Activated T-cell treated with anti-CD3 and anti-CD28 coated beads for 24 hours (primary cell): ENCODE measurements at places on chromosomes 6 and 20.

- no peak for DNase-seq
Measured at GRCh38 chr6:71168233-71168765, 120.3 kb upstream of the OGFRL1 start.

GRCh38 chr20:12827816-12828385 lies 180.9 kb upstream of the SPTLC3 start:
- no peak for DNase-seq

GRCh38 chr20:33275871-33276270 lies 7.1 kb upstream of the BPIFB1 start:
- no peak for DNase-seq

DNA sequence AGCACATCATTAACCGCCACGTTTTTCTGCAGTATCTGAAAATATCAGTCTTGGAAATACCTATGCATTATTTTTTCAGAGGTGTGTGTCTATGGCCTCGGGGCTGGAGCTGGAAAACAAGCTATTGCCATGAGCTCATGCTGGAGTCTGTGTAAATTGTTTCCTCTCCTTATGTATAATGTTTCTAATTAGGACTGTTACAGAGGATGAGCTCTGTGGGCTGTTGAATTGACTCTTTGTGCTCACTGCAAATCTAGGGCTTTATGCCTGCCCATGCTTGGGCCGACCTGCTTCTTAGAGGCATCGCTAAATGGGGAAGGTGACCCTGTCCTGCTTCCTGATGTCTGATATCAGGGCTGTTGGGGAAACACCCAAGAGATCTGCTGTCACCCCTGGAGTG lies 80.8 kb upstream of the SLC22A16 start:
- DNase-seq = no peak

- no peak for DNase-seq
Measured at GRCh38 chr6:100946021-100946540, 65.0 kb upstream of the ASCC3 start.

GRCh38 chr6:26339612-26340011 lies 25.4 kb upstream of the BTN3A2 start:
- DNase-seq = no peak

GRCh38 chr20:35743693-35744491 lies 1.8 kb upstream of the RBM39 start:
- no peak for DNase-seq

- no peak for DNase-seq
Measured at GRCh38 chr6:93684339-93684738, 265.0 kb upstream of the EPHA7 start.

- DNase-seq = no peak
Measured at GRCh38 chr20:63402181-63402859, 41.2 kb upstream of the CHRNA4 start.

- no peak for DNase-seq
Measured at GRCh38 chr6:119285908-119286625, 63.5 kb downstream of the MAN1A1 start.

DNA sequence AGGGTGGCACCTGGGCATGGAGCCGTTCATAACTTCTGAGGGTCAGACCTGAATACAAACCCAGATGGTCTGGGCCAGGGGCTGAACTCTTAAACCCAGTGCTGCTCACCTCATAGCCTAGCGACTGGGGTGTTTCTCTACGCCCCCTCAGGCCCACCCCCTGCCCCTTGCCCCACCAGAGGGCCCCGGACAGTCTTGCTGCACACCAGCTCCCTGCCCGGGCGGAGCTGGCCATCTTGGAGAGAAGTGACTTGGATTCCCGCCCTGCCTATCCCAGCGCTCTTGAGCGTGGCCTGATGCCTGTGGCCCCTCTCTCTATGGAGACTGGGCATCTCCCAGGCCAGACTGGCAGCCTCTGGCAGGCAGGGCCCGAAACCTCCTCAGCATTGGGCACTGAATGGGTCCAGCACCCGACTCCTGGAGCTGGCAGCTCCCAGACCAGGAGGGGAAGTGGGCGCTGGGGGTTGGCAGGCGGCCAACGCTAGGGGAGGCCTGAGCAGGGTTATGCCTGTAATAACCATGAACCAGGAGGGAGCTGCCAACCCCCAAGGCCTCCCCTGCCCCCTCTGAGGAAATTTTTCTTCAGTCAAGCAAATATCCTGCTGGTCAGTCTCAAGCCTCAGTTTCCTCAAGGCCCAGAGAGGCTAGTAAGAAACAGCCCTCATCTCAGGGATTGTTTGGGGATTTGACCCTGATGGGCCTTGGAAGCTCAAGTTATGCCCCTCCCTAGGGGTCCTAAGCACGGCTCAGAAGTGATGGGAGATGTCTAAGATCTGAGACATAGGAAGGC lies 169.5 kb downstream of the VEGFA start:
- DNase-seq = no peak

DNA sequence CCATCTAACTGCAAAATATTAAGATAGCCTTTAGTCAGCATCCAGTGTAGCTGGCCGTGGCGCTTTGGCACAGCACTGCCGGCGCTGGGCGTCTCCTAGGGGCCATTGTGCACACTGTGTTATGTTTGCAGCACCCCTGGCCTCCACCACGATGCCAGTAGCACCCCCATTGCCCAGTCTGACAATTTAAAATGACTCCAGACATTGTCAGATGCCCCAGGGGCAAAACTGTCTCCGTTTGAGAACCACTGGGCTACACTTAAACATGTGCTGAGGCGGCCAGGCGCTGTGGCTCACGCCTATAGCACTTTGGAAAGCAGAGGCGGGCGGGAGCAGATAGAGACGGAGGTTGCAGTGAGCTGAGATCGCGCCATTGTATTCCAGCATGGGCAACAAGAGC lies 6.0 kb upstream of the MTG2 start:
- DNase-seq = no peak

GRCh38 chr6:134956032-134956431 lies 6.1 kb upstream of the ALDH8A1 start:
- DNase-seq = no peak

GRCh38 chr6:91088515-91088914 lies 501.6 kb upstream of the MAP3K7 start:
- DNase-seq = no peak

DNA sequence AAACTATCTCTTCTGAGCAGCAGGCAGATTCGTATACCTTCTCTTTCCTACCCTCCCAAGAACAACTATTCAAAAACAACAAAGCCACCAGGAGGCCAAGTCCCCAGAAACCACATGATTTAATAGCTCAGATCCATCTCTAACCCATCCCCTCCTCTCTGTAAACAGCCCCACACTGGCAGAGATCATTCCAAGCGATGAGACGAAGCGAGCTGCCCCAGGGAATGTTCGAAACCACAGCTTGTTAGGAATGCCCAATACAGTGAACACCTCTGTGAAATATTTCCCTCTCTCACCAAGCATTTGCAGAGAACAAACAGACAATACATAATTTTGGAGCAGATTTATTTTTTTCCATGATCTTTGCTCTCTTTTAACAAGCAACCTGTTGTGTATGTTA lies 231.8 kb downstream of the SOD2 start:
- DNase-seq = no peak

DNA sequence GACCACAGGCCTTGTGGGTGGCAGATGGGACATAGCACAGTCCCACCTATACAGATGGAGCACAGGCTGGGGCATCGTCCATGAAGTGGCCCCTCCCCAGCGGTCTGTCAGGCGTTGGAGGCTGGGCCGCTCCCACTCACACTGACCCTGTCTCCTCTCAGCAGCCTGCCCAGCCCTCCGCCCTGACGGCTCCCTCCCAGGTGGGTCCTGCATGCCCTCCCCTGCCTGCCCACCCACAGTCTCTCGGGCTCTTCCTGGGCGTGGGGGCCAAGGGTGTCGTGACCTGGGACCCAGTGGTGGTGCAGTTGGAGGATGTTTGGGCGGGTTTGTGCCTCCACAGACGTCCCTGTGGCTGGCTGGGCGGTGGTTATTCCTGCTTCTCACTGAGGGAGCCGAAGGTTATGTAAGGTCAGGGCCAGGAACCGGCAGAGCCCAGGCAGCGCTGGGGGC lies 22.3 kb downstream of the COL20A1 start:
- DNase-seq = no peak

DNA sequence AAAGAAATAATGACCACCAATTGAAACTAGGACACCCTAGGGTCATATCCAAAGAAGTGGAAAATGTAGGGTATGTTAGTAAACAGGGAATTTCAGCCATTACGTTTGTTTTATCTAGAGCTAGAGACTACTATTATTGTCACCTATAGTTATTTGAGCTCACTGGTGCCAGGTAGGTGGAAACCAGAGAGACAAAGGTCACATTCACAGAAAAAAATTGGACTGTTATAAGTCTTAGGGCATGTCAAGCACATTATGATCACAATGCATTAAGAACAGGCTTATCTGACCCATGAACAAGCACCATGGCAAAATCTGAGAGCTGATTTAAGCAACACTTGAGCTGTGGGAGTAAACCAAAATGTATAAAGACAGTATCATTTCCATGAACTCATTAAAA lies 530.1 kb upstream of the CITED2 start:
- no peak for DNase-seq
